ENCODE measurements at places on chromosomes 2 and 18. TPM values are rescaled to one million over a fixed set of nuclear protein-coding genes. Genes with fewer than 3 reads are reported as not detected.

GRCh38 chr2:9033385-9034168, 30.1 kb upstream of the MBOAT2 start:
- DNase-seq, result no peak

DNA sequence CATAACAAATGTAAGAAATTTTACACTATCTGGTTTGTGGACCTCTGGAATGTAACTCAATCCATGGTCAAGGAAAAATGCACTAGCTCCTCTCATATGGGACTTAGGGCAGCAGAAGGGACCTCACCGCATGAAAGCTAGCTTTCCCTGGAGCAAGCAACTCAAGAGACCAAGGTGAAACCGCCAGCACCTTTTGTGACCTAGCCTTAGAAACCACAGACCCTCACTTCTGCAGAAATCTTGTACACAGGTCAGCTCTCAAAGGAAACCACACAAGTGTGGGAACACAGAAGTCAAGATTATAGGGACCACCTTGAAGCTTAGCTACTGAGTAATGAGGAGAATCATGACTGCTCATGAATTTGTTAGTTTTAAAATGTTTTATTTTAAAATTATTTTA, 222.5 kb downstream of the DLGAP1 start:
- no peak for DNase-seq

The CAPN13 gene
- 44.4 TPM for total RNA-seq

DNA sequence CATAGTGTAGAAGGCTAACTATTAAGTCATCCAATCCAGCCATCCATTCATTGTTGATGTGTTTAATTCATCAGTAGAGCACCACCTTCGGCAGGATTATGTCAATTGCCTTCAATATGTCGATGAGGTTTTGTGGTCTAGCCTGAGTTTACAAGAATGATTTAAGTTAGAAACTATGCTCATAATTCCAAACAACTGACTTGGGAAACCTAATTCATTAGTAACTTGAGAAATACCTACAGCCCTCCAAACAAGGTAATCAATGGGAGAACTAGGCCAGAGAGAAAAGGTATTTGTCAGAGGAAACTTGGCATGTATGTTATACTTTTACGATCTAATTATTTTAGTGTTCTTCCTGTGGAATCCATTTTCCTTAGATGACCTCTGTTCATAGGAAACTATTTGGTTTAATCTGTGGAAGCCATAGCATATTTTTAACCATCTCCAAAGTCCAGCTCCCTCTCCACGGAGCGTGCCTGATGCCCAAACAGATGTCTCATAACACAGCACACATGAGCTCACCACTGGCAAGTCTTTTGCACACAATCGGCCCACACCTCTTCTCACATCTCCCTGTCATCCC, 148.5 kb downstream of the GFPT1 start:
- DNase-seq, result no peak

Data from mucosa of gallbladder (tissue), 1 donor.